ENCODE measurements at places on chromosomes 4 and X. TPM values are rescaled to one million over a fixed set of nuclear protein-coding genes. Genes with fewer than 3 reads are reported as not detected.

GRCh38 chrX:119238557-119238956 is 2.5 kb downstream of the PGRMC1 start:
- peaks cover 30% of the 10 kb centered on the region for H3K4me1 ChIP-seq
- H3K36me3 ChIP-seq = no peaks in the 10 kb centered on the region
- no peaks in the 10 kb centered on the region for H3K27me3 ChIP-seq

GRCh38 chr4:16007471-16008095 is 44.6 kb upstream of the FGFBP2 start:
- no peaks in the 10 kb centered on the region for H3K4me1 ChIP-seq
- H3K27me3 ChIP-seq = peaks cover 7% of the 10 kb centered on the region
- no peak for DNase-seq
- H3K27ac ChIP-seq = no peak overlapping the region
- no peak overlapping the region for H3K4me3 ChIP-seq
- H3K36me3 ChIP-seq = no peaks in the 10 kb centered on the region

GRCh38 chr4:31482691-31483090 is 762.5 kb downstream of the PCDH7 start:
- no peak overlapping the region for H3K4me3 ChIP-seq
- H3K27ac ChIP-seq = no peak overlapping the region
- no peaks in the 10 kb centered on the region for H3K36me3 ChIP-seq
- no peak for DNase-seq
- H3K4me1 ChIP-seq = no peaks in the 10 kb centered on the region
- H3K27me3 ChIP-seq = no peaks in the 10 kb centered on the region

- no peak for DNase-seq
- no peaks in the 10 kb centered on the region for H3K36me3 ChIP-seq
- no peaks in the 10 kb centered on the region for H3K27me3 ChIP-seq
Measured at GRCh38 chr4:23861897-23862296, 27.9 kb downstream of the PPARGC1A start.

SPATA18 gene
- 15.8 TPM for total RNA-seq
